ENCODE measurements at places on chromosomes 1 and 21.
A peak's percentile ranks its signal among the peaks of the same experiment; 100 is the strongest.

GRCh38 chr1:3708791-3709190 is 43.5 kb upstream of the CCDC27 start:
- no peak for DNase-seq

- peak; percentile 2 for DNase-seq
Observed at GRCh38 chr1:79259390-79260336, 253.1 kb upstream of the ADGRL4 start.

DNA sequence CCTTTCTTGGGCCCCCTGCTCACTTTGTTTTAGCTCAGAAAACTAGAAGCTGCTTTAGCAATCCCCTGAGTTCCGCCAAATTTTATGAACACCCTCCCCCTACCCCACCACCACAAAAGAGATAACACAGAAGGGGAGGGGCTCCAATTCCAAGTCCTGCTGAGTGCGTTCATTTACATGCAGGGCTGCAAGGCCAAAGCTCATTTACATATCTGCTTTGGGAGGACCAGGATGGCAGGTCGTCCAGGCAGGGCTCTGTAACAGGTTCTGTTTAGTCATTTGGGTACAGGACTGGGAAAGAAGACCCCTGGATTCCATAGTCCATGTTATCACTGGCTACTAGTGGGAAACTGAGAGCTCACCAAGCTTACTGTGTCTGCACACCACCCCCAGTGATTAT is 35.9 kb upstream of the KIF21B start:
- DNase-seq = no peak

DNA sequence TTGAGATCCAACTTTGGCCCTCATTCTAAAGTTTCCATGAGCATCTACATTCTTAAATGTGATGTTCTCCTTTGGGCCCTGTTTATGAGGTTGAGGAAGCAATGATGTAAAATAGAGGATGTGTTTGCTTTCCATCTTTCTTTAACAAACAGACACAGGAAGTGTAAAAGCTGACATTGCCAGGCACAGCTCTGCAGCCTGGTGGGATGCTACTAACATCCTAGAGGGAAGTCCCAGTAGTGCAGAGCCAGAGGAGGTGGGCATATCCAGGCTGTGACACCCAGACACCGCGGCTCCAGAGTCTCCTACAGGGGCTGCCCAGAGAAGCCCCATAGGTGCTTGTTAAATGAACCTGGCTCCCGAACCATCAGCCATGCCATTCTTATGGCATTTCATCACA is 16.2 kb downstream of the OLFML2B start:
- no peak for DNase-seq

GRCh38 chr1:76035053-76035452 is 39.5 kb upstream of the ST6GALNAC3 start:
- DNase-seq = peak; percentile 9

- DNase-seq = peak; percentile 41
Observed at GRCh38 chr1:150895618-150896017, 8.7 kb downstream of the CTXND2 start.
